A172 (cell line): ENCODE measurements at places on chromosomes 12 and 14. TPM values are rescaled to one million over a fixed set of nuclear protein-coding genes. Genes with fewer than 3 reads are reported as not detected.
A peak's percentile ranks its signal among the peaks of the same experiment; 100 is the strongest.

DNA sequence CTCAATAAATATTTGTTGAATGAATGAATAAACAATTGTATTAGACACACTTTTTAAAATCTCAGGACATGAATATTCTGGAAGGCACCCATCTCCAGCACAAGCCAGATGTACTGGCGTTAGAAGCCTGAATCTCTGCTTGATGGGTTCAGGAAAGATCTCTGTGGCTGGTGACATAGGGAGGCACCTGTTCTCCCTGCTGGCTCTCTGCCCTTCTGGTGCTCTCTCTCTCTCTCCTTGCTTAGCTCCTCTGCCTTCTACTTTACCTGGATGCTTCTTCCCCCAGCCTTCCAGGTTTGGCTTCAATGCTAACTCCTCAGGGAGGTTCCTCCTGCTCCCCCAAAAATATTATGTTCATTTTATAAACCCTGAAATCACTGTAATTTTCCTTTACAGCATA lies 1.5 kb downstream of the CYP46A1 start:
- no peak for DNase-seq

FSCB gene
- total RNA-seq: not detected in 2 replicates

DNA sequence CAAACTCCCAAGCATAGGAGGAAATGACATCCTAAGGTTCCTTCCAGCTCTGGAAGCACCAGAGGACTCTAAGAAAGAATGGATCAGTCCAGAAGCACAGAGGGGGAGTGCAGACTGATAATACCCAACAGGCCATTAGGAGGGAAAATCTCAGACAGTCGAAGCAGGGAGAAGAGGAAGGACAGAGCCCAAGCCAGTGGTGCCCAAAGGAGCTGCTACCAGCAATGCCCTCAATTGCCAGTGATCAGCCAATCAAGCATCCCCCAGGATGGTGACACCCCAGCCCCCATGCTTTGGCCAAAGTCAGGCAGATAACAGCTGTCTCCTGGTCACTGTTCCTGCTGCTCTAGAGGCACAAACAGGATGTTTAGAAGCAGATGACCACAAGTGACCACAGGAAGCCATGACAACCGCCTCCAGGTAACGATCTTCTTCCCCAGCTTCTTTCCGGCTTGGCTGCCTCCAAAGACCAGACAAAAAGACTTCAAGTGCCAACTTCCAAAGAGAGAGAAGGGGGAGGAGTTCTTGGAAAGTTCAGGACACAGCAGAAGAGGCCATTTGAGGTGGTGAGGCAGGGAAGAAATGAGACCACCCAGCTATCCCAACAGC lies 16.2 kb downstream of the PXN start:
- peak; percentile 79 for DNase-seq

DNA sequence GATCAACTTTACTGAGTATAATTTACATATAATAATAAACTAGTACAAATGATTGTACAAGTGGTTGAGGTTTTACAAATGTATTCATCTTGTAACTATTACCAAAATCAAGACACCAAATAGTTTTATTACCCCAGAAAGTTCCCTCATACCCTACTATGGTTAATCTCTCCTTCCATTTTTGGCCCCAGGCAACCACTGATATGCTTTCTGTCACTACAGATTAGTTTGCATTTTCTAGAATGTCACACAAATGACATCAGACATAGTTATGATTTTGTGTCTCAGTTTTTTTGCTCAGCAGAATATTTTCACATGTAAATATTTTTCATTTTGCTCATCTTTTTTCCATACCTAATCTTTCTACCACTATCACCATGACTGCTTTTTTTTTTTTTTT lies 49.1 kb downstream of the TMX1 start:
- DNase-seq: no peak

GRCh38 chr14:92542766-92543554 lies 29.4 kb downstream of the RIN3 start:
- DNase-seq: no peak

DNA sequence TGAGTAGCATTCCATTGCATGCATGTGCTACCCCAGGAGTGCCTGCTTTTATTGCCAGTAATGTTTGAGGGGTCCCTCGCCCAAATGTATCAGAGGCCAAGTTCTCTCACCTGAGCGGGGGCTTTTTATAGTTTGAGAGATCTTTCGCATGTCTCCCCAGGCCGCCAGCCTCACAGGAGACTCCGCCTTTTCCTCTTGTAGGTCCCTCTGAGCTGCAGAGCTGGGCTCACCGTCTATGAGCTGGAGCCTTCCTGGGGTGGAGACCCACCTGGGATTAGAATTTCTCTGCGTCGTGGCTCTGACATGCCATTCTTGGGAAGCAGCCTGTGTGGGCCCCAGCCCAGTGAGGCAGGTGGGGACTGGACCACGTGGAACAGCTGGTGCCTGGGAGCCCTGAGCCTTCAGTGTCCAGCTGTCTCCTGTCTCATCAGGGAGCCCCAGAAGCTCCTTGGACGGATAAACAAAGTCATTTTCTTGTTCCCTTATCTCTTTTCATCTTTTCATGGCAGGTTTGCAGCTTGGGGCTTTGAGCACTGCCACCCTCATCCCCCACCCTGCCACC lies 261.7 kb upstream of the CRY1 start:
- no peak for DNase-seq
